ENCODE measurements at places on chromosomes 6 and 20.

GRCh38 chr6:42441697-42442081 is 10.0 kb downstream of the TRERF1 start:
- DNase-seq: no peak

DNA sequence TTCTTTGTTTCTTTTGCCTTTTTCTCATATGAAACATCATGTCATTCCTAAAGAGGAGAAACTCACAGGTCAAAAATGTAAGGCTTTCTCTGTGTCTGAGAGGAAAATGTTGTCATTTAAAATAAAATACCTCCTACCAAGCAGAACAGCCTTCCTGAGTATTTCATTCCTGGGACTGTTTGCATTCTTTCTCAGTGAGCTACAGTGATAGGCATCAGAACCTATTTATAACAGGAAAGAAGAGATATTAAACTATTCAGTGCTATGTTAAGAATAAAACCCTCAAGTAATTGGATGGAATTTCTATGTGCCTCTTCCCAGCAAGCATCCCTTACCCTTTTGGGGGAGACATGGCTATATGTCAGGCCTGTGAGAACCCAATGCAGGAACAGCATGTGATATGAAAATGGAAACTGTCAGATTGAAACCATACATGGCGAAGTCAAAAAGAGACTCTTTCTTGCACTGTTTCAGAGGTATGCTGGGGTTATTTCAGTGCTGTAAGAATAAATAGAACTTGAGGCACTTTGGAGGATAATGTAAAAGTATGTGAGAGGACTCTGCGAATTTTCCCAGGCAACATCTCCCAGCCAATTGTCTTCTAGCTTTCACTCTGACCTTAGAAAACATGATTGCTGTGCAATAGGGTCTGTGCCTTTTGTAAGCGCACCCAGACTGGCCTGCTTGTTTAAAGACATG is 133.8 kb upstream of the CCN2 start:
- DNase-seq: no peak

- peak; percentile 21 for DNase-seq
Observed at GRCh38 chr6:105402090-105402938, 568 bp downstream of the PREP start.

DNA sequence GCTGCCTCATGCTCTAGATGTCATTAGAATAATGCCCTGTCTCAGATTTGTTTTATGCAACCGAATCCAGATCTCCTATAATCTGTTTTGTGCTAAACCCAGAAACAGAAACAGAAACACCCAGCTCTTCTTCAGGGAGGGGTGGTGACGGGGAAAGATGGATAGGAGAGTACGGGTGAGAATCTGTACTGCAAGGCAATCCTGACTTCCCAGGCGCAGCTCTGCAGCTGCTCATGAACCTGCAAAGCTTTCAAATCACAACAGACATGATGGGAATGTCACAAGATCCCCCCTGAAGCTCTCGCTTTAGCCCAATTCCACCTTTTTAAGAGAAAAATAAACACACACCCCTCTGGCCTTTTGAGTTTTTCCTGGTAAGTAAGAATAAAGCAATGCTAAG is 71.5 kb downstream of the PPP1R3G start:
- no peak for DNase-seq

DNA sequence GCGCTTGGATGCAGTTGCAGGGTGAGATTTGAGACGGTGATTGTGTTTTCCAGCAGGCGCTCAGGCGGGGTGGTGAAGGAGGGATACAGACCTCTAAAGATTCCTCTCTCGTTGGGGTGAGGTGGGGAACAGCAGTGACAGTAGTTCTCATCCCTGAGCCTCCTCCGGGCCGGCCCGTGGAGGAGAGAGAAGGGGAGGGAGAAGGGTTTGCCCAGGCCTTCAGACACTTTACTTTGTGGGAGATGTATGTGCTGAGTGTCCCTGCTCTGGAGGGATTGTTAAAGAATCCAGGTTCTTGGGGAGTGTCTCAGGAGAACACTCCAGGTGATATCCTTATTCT is 41.0 kb downstream of the PSMB9 start:
- DNase-seq: no peak

DNA sequence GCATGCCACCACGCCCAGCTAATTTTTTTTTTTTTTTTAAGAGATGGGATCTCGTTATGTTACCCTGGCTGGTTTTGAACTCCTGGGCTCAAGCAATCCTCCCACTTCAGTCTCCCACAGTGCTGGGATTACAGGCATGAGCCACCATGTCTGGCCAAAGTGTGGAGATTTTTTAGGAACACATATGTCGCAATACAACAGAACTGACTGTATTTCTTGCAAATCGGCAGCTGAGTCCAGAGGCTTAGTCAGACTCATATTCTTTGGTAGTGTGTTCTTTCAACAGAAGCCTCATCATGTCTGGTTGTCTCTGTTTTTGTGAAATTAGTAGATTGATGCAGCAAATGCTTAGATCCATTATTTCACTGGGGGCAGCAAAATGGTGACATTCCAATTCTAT is 23.9 kb upstream of the CD164 start:
- DNase-seq: no peak

DNA sequence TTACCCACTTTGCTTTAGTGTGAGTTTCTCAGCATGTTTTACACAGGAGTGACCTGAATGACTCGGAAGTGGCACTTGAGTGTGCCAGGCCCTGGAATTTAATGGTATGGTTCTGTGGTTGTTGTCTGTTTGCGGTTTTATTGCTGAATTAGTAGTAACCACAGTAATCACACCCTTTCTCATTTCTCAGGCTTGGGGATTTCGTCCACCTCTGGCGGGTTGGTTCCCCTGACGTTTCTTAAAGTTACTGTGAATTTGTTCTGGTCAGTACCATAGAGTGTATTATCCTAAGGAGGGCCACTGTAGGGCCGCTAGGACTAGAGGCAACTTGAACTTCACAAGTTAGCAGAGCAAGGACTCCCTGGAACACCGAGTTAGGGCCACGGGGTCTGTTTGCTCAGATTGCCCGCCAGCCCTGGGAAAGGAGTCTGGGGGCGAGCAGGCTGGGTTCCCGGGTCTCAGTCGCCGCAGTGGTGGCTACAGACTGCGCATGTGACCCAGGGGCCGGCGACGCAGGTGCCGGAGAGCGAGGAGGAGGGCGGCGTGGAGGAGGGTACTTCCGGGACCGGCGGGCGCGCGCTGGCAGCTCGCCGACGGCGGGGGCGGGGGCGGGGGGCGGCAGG is 546 bp upstream of the KLHL32 start:
- DNase-seq: no peak

- no peak for DNase-seq
Observed at GRCh38 chr6:72466971-72467566, 154.8 kb upstream of the KCNQ5 start.

DNA sequence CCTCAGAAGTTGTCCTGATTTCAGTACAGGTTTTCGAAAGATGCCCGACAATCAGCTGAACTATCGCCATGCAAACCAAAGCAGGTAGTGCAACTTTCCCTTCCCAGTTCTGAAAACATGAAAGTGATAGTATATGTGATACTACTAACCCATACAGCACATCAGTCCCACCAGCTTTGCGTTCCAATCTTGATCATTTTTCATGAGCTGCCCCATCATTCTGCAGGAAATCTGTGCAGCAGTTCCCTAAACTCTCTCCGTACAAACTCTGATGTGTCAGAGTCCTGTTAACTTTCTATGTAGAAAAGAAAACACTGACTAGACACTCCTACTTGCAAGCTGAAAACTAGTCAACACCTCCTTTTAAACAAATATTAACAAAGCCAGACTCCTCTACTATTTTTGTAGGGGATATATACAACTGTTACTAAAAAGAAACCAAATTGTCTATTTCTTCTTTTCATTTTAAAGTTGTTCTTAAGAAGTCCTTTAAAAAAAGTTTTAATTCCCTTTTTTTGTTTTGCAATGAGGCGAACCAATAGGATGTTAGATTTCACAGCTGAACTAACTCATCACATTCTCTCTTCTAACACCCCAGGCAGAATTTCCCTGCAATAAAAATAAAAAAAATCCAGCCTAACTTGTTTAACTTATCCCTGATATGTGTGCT is 99.6 kb upstream of the DST start:
- DNase-seq: no peak

GRCh38 chr6:20229881-20230280 is 17.6 kb upstream of the MBOAT1 start:
- no peak for DNase-seq

DNA sequence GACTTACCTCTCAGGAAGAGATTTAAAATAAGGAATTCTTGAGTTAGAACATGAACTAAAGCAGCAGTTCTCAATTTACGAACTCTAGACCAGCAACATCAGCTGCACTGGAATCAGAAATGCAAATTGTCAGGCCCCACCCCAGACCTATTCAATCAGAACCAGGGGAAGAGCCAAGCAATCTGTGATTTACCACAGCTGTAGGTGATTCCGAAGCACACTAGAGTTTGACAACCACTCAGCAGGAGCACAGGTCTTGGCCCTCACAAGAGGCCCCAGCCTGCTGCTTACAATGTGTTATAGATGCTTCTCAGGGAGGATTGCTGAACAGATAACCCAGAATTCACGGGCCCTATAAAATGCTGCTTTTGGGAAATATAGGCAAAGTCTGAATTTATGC is 279.2 kb downstream of the PTPRK start:
- DNase-seq: no peak

GRCh38 chr20:59673998-59674445 is 69.7 kb downstream of the PHACTR3 start:
- no peak for DNase-seq

DNA sequence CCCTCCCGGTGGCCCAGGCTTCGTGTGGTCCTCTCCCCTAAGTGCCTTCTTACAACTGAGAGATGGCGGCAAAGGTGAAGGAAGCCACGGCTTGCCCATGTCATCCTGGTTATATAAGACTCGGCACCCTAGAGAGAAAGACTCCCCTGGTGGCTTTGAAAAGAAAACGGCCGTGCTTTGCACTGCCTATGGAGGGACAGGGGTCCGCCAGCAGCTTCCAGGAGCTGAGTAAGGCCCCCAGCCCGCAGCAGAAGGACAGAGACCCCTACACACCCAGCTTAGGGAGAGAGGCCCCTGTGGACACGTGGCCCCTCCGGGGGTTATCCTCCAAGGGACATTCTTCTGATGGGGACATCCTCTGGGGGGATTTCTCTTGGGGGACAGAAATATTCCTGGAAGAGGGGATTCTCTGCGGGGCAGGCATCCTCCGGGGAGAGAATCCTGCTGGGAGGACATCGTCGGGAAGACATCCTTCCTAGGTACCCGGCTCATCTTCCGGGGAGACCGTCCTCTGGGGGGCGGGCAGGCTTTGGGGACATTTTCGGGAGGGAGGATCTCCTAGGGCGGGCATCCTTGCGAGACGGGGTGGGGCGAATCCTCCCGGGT is 511 bp upstream of the OGFR start:
- no peak for DNase-seq

DNA sequence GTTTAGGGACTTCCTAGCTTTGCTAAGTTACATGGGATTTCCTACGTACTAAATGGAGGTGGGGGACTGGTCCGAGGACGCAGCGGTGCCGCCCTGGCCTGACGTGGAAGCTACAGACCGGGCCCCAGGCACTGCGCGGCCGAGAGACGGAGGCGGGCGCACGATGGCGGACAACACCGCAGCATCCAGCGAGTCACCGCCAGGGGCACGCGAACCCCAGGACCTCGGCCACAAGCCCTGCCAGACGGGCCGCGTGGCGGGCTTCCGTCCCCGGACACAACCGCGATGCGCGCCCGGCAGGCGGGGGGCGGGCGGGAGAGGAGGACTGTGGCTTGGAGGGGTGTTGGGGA is 1516.9 kb upstream of the DEFB115 start:
- no peak for DNase-seq

GRCh38 chr6:4723383-4723782 is 52.8 kb upstream of the CDYL start:
- no peak for DNase-seq

DNA sequence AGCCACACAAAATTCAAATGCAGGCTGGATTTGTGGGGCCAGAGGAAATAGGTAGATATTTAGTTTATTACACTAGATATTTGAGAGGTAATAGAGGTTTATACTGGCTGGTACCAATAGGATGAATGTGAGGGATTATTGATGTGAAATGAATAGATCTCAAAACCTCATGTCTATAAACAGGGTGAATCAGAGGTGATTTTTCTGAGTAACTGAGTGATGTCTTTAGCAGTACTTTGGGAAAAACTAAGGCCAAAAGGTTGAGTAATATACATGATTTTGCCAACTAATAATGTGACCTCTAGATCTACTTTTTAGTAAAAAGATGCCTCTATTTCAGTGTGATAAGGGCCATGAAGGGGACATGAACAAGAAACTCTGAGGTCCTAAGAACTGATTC is 86.8 kb downstream of the HAO1 start:
- DNase-seq: no peak

- no peak for DNase-seq
Observed at GRCh38 chr6:46270336-46270735, 99.6 kb upstream of the ENPP5 start.

GRCh38 chr6:163741342-163741741 is 326.8 kb downstream of the QKI start:
- DNase-seq: no peak

GRCh38 chr6:11734861-11735613 is 43.6 kb downstream of the ADTRP start:
- DNase-seq: no peak

GRCh38 chr6:144690133-144690532 is 405.0 kb downstream of the UTRN start:
- no peak for DNase-seq

DNA sequence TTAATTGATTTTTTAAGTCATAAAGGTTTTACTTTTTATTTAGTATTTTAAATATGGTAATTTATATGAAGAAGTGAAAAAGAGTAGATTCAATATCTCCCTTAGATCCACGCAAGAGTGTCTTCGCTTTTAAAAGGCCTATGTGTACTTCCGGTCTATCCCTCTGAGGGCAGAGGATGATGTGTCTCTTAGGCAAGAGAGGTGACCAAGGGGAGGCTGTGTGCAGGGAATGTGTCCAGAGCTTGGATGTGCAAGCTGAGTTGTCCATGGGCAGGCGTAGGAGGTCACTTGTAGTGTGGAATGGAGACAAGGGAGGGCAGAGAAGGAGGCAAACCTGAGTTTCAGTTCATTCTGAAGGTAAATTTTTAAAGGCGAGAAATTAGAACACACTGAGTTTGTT is 113.9 kb downstream of the CRYBG1 start:
- DNase-seq: no peak

GRCh38 chr6:37007340-37008043 is 2.0 kb downstream of the FGD2 start:
- no peak for DNase-seq

DNA sequence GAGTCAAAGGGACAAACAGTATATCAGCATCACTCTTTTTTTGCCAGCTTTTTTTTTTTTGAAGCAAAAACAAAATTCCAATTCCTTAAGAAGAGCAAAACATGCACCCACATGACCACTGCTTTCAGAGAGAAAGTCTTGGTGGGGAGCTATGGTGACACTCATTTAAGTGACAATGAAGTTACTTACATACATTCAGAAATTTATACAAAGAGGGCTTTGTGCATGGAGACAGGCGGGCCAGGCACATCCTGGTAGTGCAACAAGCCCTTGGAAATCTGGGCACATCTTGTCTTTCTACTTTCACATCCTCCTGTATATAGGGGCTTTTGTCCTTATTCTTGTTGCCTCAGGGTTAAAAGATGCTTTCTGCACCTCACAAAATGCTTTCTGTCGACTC is 55.9 kb downstream of the IL22RA2 start:
- DNase-seq: no peak

GRCh38 chr6:159691133-159691962 is 1.7 kb downstream of the SOD2 start:
- DNase-seq: no peak

GRCh38 chr6:7664003-7664402 is 61.9 kb upstream of the BMP6 start:
- DNase-seq: no peak

- no peak for DNase-seq
Observed at GRCh38 chr6:56047931-56048540, 172.6 kb upstream of the BMP5 start.

Data from activated naive CD4-positive, alpha-beta T cell (primary cell).